Activated T-cell treated with anti-CD3 and anti-CD28 coated beads, Interleukin-2, amount 50 U/mL, for 4 hours (primary cell): ENCODE measurements at places on chromosomes 6 and 20. TPM values are rescaled to one million over a fixed set of nuclear protein-coding genes. Genes with fewer than 3 reads are reported as not detected.
A peak's percentile ranks its signal among the peaks of the same experiment; 100 is the strongest.

Gene PXDC1
- total RNA-seq = 1.6 TPM

GRCh38 chr6:33692760-33693158 lies 18.7 kb downstream of the UQCC2 start:
- DNase-seq = peak; percentile 43

GRCh38 chr6:146090474-146090873 lies 61.6 kb downstream of the GRM1 start:
- no peak for DNase-seq

DNA sequence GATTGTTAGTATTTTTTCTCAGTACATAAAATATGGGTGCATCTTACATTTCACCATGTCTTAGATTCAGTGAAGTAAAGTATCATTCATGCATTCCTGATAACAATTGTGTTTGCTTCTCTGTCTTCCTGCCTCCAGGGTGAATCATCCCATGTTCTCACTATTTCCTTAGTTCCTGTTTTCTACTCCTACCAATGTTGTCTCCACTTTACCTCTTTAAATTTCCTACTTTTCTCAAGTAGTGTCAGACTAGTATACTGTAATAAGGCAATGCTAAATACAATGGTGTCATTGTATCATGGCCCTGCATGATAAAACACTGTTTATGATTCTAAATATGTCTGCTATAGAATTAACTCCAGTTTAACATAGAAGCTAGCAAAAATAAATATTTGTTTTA lies 37.4 kb upstream of the GABRR1 start:
- no peak for DNase-seq

DNA sequence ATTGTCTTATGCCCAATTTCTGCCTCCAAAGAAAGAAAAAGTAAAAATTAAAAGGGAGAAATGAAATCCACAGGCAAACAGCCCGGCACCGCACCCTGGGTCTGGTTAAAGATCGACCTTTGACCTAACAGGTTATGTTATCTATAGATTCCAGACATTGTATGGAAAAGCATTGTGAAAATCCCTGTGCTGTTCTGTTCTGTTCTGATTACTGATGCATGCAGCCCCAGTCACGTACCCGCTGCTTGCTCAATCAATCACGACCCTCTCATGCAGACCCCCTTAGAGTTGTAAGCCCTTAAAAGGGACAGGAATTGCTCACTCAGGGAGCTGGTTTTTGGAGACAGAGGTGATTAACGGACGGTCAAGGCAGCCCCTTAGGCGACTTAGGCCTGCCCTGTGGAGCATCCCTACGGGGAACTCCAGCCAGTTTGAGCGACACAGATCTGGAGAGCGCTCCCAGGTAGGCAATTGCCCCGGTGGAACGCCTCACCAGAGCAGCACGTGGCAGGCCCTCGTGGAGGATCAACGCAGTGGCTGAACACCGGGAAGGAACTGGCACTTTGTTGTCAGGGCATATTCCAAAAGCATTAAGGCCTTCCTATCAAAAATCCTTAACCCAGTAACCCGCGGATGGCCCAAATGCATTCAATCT lies 12.0 kb upstream of the HFE start:
- no peak for DNase-seq
